Vagina (tissue), 2 donors: ENCODE measurements at places on chromosomes 5 and 9.

DNA sequence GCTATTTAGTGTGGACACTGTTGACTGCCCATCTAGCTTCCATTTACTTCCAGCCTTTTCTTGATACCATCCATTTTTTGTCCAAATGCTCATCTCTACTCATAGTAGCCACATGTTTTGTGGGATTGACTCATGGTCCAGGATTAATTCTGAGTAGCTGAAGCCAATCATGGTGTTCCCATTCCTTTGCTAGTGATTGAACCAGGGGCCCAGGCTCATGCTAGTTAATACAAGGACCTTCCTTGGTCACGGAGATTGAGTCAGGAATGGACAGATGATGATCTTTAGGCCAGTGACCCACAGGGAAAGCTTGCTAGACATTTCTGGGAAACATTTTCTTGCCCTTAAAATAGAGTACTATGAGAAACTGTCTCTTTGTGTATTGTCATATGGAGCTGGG is 272.9 kb upstream of the RIOK2 start:
- no peaks in the 10 kb centered on the region for H3K36me3 ChIP-seq
- H3K4me3 ChIP-seq = no peak overlapping the region
- no peak overlapping the region for H3K27ac ChIP-seq
- no peaks in the 10 kb centered on the region for H3K27me3 ChIP-seq

DNA sequence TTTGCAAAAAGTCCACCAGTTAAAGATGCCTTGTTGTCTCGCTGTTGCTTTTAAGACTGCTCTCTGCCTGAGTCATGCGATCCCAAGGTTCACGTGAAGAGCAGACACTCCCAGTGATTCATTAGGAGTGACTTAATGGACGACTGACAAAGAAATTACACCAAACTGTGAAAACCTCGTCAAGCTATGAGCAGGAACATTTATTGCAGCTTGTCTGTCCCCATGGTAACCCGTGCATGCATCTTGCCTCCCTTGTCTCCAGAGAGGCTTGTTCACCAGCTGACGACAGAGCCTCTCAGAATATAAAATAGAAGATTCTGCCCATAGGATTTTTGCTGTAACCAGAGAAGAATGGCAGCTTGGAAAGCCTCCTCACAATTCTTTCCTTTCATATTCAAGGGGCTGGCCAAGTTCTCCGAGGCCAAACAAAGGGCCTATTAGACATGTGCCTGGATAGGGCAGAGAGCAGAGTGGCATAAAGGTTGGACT is 352.7 kb downstream of the SPOCK1 start:
- no peak overlapping the region for H3K4me3 ChIP-seq
- no peaks in the 10 kb centered on the region for H3K36me3 ChIP-seq
- H3K4me1 ChIP-seq = peaks cover 21% of the 10 kb centered on the region

- no peaks in the 10 kb centered on the region for H3K27me3 ChIP-seq
- DNase-seq = no peak
- no peaks in the 10 kb centered on the region for H3K36me3 ChIP-seq
- no peak overlapping the region for H3K27ac ChIP-seq
- no peaks in the 10 kb centered on the region for H3K4me1 ChIP-seq
These were observed 828.9 kb downstream of the TLR4 start for GRCh38 chr9:118533101-118533500.

- no peak overlapping the region for H3K4me3 ChIP-seq
- H3K36me3 ChIP-seq = no peaks in the 10 kb centered on the region
- peaks cover 52% of the 10 kb centered on the region for H3K4me1 ChIP-seq
- no peaks in the 10 kb centered on the region for H3K27me3 ChIP-seq
These were observed 149.5 kb downstream of the ROR2 start for GRCh38 chr9:91800473-91801030.

GRCh38 chr9:84141741-84142370 is 161.3 kb downstream of the RMI1 start:
- H3K27ac ChIP-seq = no peak overlapping the region
- no peaks in the 10 kb centered on the region for H3K36me3 ChIP-seq
- H3K4me1 ChIP-seq = peaks cover 22% of the 10 kb centered on the region
- no peaks in the 10 kb centered on the region for H3K27me3 ChIP-seq
- H3K4me3 ChIP-seq = no peak overlapping the region

- H3K27ac ChIP-seq = no peak overlapping the region
- H3K4me3 ChIP-seq = no peak overlapping the region
- H3K36me3 ChIP-seq = no peaks in the 10 kb centered on the region
- no peaks in the 10 kb centered on the region for H3K27me3 ChIP-seq
- peaks cover 16% of the 10 kb centered on the region for H3K4me1 ChIP-seq
- no peak for DNase-seq
These were observed 118.6 kb downstream of the UNC13B start for GRCh38 chr9:35280399-35280798.

- H3K4me3 ChIP-seq = no peak overlapping the region
- H3K36me3 ChIP-seq = no peaks in the 10 kb centered on the region
- H3K27ac ChIP-seq = no peak overlapping the region
- no peaks in the 10 kb centered on the region for H3K27me3 ChIP-seq
- H3K4me1 ChIP-seq = no peaks in the 10 kb centered on the region
- peak; percentile 44 for DNase-seq
These were observed 8.8 kb upstream of the IGFBPL1 start for GRCh38 chr9:38432922-38433510.

- no peak overlapping the region for H3K27ac ChIP-seq
- H3K27me3 ChIP-seq = no peaks in the 10 kb centered on the region
- no peaks in the 10 kb centered on the region for H3K4me1 ChIP-seq
- no peak overlapping the region for H3K4me3 ChIP-seq
- peaks cover 38% of the 10 kb centered on the region for H3K36me3 ChIP-seq
These were observed 13.2 kb downstream of the TSC1 start for GRCh38 chr9:132931178-132931735.

DNA sequence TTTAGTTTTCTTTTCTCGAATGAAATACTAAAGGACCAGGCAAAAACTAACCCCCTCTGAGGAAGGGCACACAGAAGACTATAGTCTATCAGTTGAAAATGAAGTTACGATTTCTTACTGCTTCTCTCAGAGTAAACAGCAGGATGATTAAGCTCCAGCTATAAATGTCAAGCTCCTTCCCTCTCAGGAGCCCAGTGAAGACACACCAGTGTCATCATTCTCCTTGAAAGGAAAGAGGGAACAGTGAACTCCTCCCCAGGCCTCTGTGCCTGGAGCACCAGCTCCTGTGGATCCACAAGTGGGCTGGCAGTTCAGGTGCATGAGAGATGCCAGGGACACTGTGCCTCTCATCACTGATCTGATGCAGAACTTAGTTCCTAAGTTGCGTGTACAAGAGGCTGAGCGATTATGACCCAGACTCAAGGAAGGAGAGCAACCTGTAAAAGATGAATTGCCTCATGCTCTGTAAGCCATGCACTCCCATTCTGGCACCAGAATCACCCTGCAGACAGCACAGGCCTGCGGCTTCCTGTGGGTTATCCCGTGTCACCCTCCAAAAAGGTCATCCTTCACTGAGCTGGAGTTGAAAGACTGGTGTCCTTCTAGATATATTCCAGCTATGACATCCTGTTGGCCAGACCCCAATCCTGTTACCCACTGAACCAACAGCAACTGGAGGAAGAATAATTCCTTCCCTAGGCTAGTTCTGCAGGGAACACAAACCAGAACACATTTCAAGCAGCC is 394.0 kb downstream of the SEMA5A start:
- no peak for DNase-seq
- H3K4me3 ChIP-seq = no peak overlapping the region

DNA sequence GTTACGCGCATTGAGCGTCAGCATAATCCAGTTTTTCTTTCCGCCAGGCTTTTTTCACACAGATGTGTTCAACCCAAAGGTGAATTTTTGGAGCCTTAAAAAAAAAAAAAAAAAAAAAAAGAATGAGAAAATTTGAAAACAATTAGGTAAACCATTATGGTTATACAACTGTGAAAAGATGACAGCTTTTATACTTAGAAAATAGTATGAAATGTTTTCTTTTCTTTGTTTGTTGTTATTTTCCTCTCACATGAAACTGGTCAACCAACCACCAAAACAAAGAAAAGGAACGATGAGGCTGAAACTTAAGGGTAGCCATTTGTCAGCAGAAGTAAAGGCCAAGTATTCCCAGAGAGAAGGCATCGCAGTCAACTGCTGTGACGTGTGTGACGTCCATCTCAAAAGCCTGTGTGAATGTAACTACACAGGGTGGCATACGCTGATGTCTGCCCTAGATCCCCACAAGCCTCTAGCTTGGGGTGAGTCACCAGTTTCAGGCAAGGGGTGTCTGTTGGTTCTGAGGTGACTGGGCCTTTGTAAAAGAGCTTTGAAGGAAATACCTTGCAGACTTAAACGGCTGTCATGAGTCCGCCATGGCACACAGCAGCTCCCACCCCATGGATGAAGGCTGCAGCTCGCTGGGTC is 182.9 kb downstream of the AOPEP start:
- no peaks in the 10 kb centered on the region for H3K27me3 ChIP-seq
- H3K36me3 ChIP-seq = no peaks in the 10 kb centered on the region
- peaks cover 10% of the 10 kb centered on the region for H3K4me1 ChIP-seq
- no peak overlapping the region for H3K4me3 ChIP-seq

GRCh38 chr5:72543811-72544210 is 36.6 kb upstream of the ZNF366 start:
- no peak overlapping the region for H3K27ac ChIP-seq
- no peaks in the 10 kb centered on the region for H3K27me3 ChIP-seq
- H3K36me3 ChIP-seq = no peaks in the 10 kb centered on the region
- no peak overlapping the region for H3K4me3 ChIP-seq

GRCh38 chr5:25489834-25490538 is 845.2 kb upstream of the CDH10 start:
- H3K27me3 ChIP-seq = no peaks in the 10 kb centered on the region
- DNase-seq = no peak
- H3K4me1 ChIP-seq = no peaks in the 10 kb centered on the region
- no peak overlapping the region for H3K4me3 ChIP-seq
- H3K27ac ChIP-seq = no peak overlapping the region

DNA sequence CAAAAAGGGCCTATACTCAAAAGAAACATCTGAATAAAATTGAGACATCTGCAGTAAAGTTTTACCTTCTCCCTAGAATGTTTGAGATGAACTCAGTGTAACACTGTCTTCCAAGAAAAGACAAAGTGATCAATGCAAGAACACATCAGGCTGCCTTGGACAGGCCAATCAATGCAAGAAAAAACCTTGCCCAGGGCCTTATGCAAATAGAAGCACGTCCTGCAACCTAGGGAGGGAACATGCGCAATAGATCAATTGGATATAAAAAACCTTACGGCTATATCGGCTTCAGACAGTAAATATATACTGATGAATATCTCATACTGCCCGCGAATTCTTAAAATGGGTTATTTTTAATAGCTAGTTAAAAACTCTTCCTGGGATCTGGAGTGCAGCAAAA is 66.4 kb upstream of the POU5F2 start:
- no peaks in the 10 kb centered on the region for H3K36me3 ChIP-seq
- DNase-seq = no peak
- H3K27me3 ChIP-seq = no peaks in the 10 kb centered on the region
- no peak overlapping the region for H3K27ac ChIP-seq
- H3K4me1 ChIP-seq = no peaks in the 10 kb centered on the region

DNA sequence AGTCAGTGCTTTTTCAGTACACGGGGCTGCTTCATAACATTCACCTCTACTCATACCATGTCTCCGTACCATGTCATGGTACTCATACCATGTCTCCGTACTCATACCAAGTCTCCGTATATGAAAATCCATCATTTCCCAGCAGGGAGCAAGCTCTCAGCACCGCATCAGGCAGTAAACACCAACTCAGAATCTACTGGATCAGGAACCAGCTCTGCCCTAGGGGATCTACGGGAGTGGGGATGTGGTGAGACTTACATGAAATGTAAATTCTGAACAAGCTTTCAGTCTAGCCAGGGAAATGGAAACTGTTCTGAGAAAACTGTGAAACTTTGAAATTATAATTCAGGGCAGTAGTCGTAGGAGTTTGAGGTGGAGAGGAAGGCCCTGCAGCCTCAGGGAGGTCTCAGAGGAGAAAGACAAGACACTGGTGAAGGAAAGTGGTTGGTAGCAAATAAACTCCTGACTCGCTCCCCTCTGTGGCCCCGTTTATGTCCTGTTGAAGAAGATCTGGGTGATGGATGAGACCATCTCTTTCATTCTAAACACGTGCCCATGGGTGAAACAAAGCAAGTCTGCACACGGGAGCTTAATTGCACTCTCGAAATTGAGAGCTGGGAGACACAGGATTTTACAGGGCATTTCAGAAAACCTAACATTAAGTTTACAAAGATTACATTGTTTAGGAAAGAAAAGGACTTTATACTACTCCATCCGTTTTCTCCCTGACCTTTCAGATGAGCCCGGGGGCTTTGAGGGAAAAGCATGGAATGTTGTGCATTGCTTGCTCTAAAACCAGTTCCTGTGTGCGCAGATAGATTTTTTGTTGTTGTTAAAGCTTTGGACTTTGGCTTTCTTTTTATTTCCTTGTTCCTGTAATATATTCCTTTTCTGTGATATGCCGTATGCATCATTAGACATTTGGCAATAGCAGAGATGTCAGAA is 26.8 kb downstream of the ACTBL2 start:
- no peak overlapping the region for H3K4me3 ChIP-seq
- no peak overlapping the region for H3K27ac ChIP-seq

- H3K36me3 ChIP-seq = no peaks in the 10 kb centered on the region
- H3K4me1 ChIP-seq = no peaks in the 10 kb centered on the region
- H3K4me3 ChIP-seq = no peak overlapping the region
- no peaks in the 10 kb centered on the region for H3K27me3 ChIP-seq
These were observed 45.7 kb downstream of the RNF145 start for GRCh38 chr5:159163701-159164046.

DNA sequence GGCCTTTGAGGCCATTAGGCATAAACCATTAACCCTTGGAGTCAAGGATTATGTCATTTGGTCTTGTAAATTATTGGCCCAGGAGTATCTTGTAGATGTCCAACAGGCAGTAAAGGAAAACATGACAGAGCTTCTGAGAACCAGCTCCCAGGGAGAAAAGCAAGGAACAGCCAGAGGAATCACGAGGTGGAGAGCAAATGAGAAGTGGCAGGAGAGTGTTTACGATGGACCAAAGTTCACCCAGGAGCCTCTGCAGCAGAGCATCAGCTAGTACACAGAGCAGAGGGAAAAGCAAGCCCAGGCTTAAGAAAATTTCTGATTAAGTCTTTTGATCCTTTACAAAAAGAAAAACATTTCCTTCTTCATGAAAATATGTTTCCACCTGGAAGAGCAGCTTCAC is 206.2 kb downstream of the NDUFS4 start:
- no peaks in the 10 kb centered on the region for H3K27me3 ChIP-seq
- H3K27ac ChIP-seq = no peak overlapping the region
- H3K4me1 ChIP-seq = no peaks in the 10 kb centered on the region
- no peaks in the 10 kb centered on the region for H3K36me3 ChIP-seq
- DNase-seq = no peak
- H3K4me3 ChIP-seq = no peak overlapping the region

DNA sequence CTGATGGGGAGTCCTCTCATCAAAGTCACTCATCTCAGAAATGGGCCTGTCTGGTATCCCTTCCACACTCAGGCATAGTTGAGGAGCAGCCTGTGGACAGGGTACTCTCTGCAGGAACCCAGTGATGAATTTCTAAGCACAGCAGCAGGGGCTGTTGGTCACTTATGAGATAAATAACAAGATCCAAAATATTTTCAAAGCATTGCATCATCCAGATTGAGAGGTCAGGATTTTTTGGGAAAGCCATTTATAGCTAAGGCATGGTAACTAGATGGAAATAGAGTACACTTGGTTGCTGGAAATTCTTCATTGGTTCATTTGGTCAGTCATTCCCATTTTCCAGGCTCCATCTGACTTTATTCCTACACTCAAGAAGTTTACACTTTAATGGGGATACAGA is 246.8 kb upstream of the RAI14 start:
- no peak for DNase-seq
- no peak overlapping the region for H3K4me3 ChIP-seq
- H3K36me3 ChIP-seq = no peaks in the 10 kb centered on the region
- no peaks in the 10 kb centered on the region for H3K27me3 ChIP-seq
- H3K4me1 ChIP-seq = no peaks in the 10 kb centered on the region
